Osteocyte (in vitro differentiated cells): ENCODE measurements at places on chromosomes 5 and 9.

- peak; percentile 48 for DNase-seq
These were observed 11.0 kb downstream of the PLIN2 start for GRCh38 chr9:19116107-19116790.

DNA sequence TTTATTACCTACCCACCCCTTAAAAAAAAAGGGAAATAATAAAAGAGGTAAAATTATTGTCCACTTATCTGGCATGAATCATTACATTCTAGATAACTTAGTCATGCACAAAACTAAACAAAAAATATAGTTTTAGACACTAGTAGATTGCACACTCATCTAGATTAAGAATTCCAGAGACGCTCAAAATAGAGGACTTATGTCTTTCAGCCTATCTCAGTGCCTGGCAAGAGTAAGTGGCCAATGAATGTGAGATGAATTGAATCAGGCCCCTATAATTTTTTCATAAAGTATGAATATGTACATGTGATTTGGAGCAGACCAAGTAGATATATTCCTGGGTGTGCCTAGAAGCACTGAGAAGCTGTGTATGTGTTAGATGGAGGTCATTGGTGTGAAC, 2.0 kb upstream of the RXFP3 start:
- no peak for DNase-seq

GRCh38 chr5:138748630-138749081, 4.6 kb upstream of the CTNNA1 start:
- DNase-seq, result no peak

DNA sequence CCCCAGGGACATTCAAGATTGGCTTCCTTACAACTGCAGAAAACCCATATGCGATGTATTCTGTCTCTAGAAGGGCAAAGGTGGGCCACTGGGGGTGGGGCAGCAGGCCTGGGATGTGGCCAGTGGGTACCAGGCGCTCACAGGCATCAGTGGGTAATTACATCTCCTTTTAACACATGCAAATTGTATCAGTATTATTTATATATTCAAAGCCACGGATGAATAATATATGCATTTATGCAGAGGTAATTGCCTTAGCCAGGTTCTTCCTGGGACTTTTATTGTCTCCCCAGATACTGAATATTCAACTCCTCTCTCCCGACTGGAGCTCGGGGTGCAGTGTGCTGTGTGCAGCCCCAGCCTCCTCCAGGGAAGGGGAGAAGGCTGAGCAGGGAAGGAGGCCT, 109.4 kb upstream of the MVB12B start:
- DNase-seq, result peak; percentile 75

GRCh38 chr5:10502578-10502977, 60.9 kb downstream of the ROPN1L start:
- DNase-seq, result no peak

GRCh38 chr9:77218612-77219011, 41.3 kb downstream of the VPS13A start:
- DNase-seq, result no peak

GRCh38 chr5:173869316-173869715, 18.8 kb upstream of the CPEB4 start:
- DNase-seq, result no peak
